Activated CD4-positive, alpha-beta T cell treated with anti-CD3 and anti-CD28 coated beads for 24 hours (primary cell): ENCODE measurements at places on chromosomes 7 and 10.
A peak's percentile ranks its signal among the peaks of the same experiment; 100 is the strongest.

- no peak for DNase-seq
Observed at GRCh38 chr10:29611781-29612381, 22.9 kb downstream of the SVIL start.

GRCh38 chr10:4195213-4195612 lies 410.2 kb upstream of the KLF6 start:
- DNase-seq: no peak

- no peak for DNase-seq
Observed at GRCh38 chr7:71753956-71754664, 622.2 kb downstream of the GALNT17 start.

DNA sequence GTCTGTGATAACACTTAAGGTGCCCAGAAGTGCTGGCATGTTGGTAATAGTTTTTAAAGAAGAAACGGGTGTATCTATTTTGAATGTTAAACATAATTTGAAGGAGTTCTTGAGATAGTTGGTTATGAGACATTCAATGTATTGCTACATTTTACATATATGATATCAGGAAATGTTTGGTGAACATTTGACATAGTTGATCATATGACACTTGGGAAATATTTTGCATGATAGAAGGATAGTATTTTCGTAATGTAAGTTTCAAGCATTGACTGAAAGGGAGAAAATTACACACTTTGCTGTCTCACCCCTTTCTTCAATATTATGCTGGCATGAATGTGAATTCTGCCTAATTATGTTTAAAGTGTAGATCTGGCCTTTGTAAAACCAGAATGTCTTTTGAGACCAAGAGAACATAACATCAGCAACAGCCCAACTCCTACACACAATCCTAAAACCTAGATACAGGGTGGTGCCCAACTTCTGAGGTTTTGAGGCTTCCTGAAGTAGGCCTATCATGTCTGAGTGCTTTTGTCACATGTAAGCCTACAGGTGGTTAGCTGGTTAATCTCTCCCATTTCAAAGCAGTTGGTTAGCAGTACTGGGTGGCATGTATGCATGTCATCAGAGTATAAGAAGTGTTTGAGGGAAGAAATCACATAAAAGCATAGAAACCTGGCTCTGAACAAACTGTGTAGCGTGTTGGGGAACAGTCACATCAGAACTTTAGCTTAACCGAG lies 2.1 kb downstream of the ADD3 start:
- peak; percentile 29 for DNase-seq

- no peak for DNase-seq
Observed at GRCh38 chr7:140404565-140405065, 757 bp downstream of the RAB19 start.
